ENCODE measurements at places on chromosomes 13 and 19.

GRCh38 chr19:10712045-10712444, 5.8 kb upstream of the DNM2 start:
- no peak for DNase-seq

GRCh38 chr19:39410017-39410830, 2.2 kb upstream of the PLEKHG2 start:
- DNase-seq: peak; percentile 73

GRCh38 chr19:30873003-30873402, 476.2 kb downstream of the TSHZ3 start:
- DNase-seq: no peak

DNA sequence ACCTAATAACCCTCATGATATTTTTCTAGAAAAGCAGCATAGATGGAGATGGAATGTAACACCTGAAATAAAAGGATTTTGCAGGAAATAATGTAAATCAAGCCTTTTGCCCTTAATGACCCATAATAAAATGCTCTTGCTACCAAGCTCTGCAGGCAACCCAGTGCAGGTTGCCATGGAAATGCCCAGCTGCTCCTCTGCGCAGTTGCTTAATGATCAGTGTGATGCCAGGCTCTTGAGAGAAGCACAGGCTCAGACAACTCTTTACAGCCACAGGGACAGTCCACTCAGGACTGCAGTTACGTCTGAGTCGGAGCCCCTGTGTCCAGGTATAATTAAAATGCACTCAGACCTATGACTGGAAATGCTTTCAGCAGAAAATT, 165.5 kb downstream of the LACC1 start:
- DNase-seq: no peak

GRCh38 chr19:16527334-16527935, 14.8 kb downstream of the CHERP start:
- no peak for DNase-seq

GRCh38 chr13:89786531-89786930, 1561.0 kb upstream of the MIR17HG start:
- DNase-seq: no peak

GRCh38 chr13:100666124-100666523, 8.5 kb downstream of the TMTC4 start:
- DNase-seq: no peak

GRCh38 chr13:30898678-30899241, 7.3 kb upstream of the MEDAG start:
- DNase-seq: peak; percentile 49

GRCh38 chr19:14061751-14062557, at the start of gene PALM3:
Gene PALM3 (minus strand): TSS chr19:14062076. CDS start chr19:14061980, 96 bp downstream.
- no peak for DNase-seq
